ENCODE measurements at places on chromosomes 3 and 15.

GRCh38 chr3:28816017-28816416, 464.9 kb upstream of the RBMS3 start:
- DNase-seq: no peak

DNA sequence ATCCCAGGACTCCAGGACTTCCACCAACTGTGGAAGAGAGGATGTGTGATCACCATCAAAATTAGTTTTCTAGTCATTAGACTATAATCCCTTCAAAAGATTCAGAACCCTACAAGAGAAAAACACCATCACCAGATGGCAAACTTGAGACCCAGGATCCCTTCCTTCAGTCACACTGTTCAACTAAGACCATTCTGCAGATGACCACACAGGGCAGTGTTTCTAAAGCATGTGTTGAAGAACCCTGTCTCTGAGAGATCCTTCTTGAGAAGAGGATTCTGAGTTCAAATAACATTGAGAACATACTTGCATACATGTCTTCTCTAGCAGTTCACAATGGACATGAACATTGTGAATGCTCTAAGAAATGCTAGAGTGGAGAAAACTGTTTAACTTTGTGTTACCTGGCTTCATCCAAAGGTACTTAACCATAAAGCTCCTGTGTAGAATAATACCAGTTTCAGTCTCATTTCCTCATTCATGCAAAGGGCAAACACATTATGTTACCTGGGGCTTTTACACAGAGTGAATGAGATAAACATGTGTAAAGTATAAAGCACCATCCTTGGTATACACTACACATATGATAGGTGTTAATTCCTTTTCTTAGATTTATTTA, 2.4 kb upstream of the ADGRG7 start:
- DNase-seq: no peak

- no peak for DNase-seq
Measured at GRCh38 chr15:56411122-56411749, 46.0 kb downstream of the TEX9 start.

DNA sequence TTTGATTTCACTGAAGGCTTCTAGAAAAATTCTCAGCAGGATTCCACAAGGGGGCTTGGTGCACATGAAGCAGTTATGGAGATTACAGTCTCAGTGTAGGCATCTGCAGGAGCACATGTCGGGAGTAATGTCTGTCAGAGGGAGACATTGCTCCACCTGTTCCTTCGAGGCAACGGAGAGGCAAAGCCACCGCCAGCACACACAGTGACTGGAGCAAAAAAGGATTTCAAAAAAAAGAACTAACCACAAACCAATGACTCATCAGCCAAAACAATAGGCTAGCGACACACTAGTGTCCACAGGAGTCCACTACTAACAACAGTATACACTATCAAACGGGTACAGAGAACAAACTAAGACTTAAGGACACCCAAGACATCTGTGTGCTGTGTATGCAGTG, 68.9 kb downstream of the NPTN start:
- no peak for DNase-seq

DNA sequence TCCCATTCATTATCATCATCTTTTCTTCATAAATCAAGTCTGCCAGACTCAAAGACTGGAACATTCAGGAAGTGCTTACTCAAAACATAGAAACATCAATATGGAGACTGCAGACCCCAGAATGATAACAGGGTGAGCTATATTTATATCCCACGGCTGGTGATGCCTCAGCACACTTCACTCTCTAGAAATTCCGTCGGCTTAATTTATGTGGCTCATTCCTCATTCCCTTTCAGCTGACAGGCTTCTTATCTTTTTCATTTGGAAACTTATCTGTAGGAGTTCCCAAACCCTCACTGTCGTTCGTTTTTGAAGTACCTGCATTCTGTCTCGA, 45.5 kb downstream of the RFTN1 start:
- no peak for DNase-seq

- DNase-seq: no peak
Measured at GRCh38 chr15:47674586-47675232, 42.6 kb upstream of the SEMA6D start.

DNA sequence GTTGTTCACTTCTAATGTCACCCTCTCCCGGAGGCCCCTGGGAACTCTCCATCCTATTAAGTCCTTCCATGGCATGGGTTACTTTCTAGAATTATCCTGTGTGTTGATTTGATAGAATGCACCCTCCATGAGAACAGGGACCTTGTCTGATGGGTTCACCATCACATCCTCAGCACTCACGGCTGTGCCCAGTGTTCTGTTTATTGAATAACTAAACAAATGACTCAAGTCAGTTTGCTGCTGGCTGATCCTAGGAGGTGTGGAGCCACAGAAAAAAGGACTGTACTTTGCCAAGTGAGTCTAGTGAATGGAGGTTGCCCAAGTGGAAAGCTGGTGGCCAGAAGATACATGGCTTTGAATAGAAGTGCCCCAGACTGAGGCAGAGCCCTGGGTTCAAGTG, 48.5 kb upstream of the RAB6B start:
- no peak for DNase-seq

GRCh38 chr3:17640466-17640865, 102.0 kb downstream of the TBC1D5 start:
- no peak for DNase-seq

- no peak for DNase-seq
Measured at GRCh38 chr15:90845201-90845949, 23.0 kb upstream of the FURIN start.

DNA sequence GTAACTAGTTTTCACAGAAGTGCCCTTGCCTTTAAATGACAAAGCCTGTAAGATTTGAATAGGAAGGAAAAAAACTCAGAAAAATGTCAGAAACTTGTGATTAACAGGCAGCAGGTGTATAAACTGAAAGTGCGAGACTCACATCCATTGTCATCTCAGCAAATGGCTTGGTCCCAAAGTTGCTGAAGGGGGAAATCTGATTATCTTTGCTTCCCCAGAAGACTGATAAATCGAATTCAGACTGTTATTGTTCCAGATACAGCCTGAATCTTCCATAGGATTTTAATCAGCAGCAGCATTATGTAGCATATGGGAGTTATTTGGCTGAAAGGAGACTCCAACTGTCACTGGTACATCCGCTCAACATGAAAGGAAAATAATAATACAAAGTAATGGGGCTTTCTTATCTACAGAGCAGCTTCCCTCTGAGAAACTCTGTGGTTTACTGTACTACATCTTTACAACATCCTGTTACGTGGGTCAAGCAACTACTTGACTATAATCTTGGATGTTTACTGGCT, 550.4 kb upstream of the CCDC54 start:
- no peak for DNase-seq

- DNase-seq: no peak
Measured at GRCh38 chr3:171849617-171850319, 6.6 kb downstream of the TMEM212 start.

GRCh38 chr3:56347219-56347871, 120.9 kb downstream of the ERC2 start:
- no peak for DNase-seq

- DNase-seq: no peak
Measured at GRCh38 chr15:85142312-85142711, 160.7 kb downstream of the PDE8A start.

- DNase-seq: no peak
Measured at GRCh38 chr3:65776081-65776480, 262.6 kb downstream of the MAGI1 start.

DNA sequence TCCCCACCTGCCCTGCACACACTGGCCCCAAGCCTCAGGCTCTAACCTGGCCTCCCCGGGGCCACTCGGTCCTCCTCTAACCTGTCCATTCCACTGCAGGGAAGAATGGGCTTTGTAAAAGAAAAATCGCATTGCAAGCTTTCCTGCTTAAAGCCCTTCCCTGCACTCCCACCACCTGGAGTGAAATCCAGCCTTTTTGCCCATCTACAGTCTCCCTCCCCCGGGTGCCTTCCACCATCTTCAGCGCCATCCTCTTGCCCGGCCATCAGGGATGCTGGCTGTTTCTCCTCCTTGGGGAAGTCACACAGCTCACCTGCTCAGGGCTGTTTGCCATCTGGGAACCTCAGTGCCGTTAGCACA, 266.9 kb downstream of the OCA2 start:
- DNase-seq: no peak

- no peak for DNase-seq
Measured at GRCh38 chr15:62896380-62896866, 146.1 kb upstream of the TPM1 start.

DNA sequence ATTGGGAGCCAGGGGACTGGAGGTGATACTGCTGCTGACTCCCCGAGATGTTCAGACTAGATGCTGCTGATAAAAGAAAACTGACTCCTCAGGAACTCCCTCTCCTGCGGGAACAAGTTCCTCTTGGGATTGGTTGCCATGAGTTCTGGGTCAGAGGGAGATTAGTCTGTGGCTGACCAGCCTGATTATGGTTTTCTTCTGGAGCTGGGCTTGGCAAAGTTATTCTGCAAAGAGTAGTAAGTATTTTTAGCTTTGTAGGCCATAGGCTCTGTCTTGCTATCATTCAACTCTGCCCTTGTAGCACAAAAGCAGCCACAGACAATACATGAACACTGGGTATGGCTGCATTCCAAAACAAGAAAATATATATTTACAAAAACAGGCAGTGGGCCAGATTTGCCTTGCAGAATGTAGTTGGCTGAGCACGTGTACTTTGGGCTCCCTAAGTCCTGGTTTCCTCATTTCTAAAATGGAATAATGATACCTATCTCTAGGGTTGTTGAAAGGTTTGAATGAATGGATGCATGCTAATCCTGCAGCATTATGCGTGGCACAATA, 796.8 kb downstream of the AGBL1 start:
- DNase-seq: no peak

DNA sequence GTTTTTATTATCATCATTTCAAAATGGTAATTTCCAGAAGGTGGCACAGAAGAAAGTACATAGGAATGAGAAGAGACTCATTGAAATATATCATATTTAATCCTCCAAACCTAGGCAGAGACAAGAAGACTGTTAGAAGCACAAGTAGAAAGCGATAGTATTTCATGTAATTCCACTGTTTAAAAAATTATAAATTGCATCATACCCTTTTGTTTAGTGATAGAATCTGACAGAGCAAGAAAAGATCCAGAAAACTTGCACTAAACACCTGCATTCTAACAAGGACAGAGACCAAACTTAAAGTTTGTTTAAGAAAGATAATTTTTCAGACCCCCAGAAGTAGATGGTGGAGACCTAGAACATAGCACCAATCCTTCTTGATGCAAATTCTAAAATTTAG, 56.9 kb upstream of the CD96 start:
- no peak for DNase-seq

GRCh38 chr15:60494108-60494507, 15.2 kb upstream of the ICE2 start:
- DNase-seq: no peak

DNA sequence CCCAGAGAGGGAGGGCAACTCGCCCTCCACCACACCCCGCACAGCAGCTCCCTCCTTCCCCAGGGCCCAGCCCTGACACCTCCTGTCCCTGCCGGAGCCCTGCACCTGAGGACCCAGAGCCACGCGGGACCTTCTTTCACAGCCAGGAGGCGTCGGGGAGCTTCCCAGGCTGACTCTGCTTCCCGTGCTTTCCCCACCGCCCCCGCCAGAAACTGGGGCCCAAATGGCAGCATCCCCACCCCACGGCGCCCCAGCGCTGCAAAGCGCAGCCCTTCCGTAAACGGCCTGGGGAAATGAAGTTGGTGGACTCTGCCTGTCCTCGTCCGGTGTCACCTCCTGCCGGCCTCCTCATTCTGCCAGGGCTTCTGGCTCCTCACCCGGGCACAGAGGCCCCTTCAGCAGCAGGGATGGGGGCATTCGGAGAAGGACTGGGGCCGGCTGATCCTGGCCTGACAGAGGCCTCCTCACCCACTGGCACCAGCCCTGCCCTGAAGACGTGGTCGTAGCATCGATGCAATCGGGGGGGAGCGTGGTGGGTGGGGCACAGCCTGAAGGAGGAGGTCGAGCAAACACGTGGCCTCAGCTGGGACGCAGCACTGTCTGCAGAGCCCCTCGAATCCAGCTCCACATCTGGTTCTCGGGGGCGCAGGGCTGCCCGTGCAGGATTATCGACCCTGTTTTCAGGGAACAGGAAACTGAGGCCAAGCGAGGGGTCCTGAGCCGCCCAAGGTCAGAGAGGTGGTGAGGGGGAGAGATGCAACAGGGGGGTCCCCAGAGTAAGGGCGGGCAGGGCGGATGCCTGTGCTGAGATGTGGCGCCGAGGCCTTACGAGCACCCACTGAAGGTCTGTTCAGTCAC, 235.4 kb downstream of the XXYLT1 start:
- no peak for DNase-seq

DNA sequence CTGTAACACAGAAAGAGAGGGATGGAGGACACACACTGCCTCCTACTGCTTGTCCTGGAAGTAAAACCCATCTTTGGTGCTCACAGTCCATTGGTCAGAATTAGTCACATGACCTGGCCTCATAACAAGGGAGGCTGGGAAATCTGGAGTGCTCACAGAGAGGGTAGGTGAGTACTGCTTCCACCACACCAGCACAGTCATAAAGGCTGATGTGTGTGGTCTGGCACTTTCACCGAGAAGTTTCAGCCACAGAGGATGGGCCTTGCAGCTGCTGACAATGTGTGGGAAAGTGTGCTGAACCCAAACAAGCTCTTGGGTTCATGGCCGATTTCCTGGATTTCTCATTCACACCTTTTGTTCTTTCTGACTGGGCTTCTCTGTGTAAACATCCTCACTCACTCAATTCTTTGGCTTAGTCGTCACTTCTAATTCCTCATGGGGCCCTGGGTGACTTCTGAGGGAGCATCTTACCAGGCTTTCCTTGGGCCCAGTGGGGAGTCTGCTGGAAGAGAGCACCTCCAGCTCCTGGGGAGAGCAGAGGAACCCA, 100.7 kb downstream of the ASB7 start:
- DNase-seq: no peak

- no peak for DNase-seq
Measured at GRCh38 chr15:89587955-89588354, 12.7 kb downstream of the TICRR start.

GRCh38 chr15:75733761-75734651, 21.4 kb upstream of the CSPG4 start:
- DNase-seq: no peak

DNA sequence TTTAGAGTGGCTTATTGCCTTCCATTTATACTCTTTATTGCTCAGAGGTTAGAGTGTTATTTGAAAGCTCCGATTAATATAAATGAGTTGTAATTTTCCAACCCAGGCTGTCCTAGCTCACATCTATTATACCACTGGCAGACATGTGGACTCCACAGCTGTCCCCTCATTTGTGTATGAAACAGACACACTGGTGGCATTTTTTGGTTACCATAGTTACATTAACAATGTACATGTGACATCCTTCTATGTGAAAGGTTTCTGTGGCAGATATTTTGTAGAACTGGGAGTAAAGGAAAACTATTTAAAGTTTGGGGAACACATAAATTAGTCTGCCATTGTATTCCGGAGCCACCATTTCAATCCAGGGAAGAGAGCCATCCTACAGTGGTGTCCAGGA, 5.3 kb downstream of the LRRN1 start:
- no peak for DNase-seq

GRCh38 chr3:47956521-47956920, 59.7 kb downstream of the MAP4 start:
- DNase-seq: no peak
